ENCODE measurements at places on chromosomes 4 and X.
A peak's percentile ranks its signal among the peaks of the same experiment; 100 is the strongest.

GRCh38 chrX:40538406-40538805, 42.4 kb upstream of the ATP6AP2 start:
- DNase-seq: no peak

DNA sequence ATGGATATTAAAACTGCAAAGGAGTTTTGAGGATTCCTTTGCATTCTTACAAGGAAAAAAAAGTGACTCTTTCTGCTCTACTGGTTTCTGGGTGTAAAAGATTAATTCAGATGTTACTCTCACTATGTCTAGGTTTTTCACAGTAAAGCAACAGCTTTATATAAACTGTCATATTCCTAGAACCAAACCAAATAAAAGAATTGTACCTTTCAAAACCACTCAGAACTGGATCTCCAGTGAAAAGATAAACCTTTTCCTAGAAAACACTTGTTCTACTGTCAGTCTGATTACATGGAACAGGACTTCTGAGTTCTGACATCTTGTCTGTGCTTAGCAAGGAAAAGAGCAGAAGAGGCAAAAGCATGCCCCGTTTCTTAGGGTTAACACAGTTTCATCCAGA, 5.0 kb upstream of the PPID start:
- DNase-seq: no peak

GRCh38 chrX:3232262-3232923, 114.1 kb downstream of the MXRA5 start:
- no peak for DNase-seq

- DNase-seq: no peak
Measured at GRCh38 chr4:17447675-17448298, 64.1 kb downstream of the QDPR start.

DNA sequence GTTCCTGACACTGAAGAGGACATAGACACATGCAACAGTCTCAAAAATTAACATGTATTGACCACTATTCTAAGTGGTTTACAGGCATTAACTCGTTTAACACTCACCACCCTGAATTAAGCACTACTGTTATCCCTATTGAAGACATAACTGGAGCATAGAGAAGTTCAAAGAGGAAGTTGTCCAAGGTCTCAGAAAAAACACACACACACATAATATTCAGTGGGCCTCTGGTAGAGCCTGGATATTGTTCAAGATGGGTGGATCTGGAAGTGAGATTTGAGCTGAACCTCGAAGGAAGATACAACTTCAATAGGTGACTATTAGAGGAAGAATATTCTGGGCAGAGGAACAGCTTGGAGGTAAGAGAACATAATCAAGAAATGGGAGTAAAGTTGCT, 334.9 kb downstream of the HNRNPD start:
- peak; percentile 20 for DNase-seq

DNA sequence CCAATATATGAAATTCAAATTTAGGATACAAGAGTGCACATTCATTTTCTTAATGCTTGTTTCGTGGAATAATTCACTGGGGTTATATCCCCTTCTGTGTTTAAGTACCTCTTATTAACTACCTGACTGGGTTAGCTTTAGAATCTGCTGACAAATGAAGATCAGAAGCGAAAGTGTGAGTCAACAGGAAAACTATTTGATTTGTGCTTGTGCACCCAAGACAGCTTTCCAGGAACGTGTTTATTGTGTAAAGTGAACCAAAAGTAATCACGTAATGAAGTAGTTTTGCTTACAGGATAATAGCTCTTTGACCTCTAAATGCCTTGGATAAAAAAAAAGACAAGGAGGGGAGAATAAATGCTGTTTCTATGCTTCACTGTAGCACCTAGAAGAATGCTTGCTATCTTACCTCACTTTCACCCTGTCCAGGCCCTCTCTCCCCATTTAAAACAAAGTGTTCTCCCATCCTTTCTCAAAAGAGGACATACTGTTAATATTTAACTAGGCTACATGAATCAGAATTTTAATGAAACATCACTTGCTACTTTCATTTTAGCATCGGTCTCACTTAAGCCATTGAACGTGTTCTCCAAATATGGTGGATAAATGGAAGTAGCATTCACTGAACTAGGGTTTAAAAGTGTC, 141.9 kb downstream of the THOC2 start:
- no peak for DNase-seq

DNA sequence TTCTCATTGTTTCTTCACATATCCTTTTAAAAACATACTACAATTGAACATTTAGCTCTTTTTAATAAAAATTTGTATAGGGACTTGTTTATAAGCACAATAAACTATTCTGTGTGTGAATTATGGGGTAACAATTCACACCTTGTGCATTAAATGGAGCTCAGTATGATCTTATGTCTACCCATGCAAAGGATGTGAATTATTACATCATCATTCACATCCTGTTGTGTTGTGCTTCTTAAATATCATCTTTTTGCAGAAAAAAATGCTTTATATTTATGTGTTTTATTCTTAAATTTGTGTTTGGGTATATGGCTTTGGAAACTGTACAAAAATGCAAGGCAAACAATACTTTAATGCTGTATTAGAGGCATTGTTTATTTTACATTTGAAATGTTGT, 96.7 kb upstream of the PABPC4L start:
- no peak for DNase-seq

GRCh38 chr4:61571761-61572559, 371.8 kb downstream of the ADGRL3 start:
- DNase-seq: no peak

- no peak for DNase-seq
Measured at GRCh38 chrX:54934058-54934457, 13.4 kb downstream of the TRO start.

Measured in CD14-positive monocyte (primary cell).